ENCODE measurements at places on chromosomes 16 and 17.

- no peak for DNase-seq
Observed at GRCh38 chr16:53433930-53434376, 318 bp upstream of the RBL2 start.

DNA sequence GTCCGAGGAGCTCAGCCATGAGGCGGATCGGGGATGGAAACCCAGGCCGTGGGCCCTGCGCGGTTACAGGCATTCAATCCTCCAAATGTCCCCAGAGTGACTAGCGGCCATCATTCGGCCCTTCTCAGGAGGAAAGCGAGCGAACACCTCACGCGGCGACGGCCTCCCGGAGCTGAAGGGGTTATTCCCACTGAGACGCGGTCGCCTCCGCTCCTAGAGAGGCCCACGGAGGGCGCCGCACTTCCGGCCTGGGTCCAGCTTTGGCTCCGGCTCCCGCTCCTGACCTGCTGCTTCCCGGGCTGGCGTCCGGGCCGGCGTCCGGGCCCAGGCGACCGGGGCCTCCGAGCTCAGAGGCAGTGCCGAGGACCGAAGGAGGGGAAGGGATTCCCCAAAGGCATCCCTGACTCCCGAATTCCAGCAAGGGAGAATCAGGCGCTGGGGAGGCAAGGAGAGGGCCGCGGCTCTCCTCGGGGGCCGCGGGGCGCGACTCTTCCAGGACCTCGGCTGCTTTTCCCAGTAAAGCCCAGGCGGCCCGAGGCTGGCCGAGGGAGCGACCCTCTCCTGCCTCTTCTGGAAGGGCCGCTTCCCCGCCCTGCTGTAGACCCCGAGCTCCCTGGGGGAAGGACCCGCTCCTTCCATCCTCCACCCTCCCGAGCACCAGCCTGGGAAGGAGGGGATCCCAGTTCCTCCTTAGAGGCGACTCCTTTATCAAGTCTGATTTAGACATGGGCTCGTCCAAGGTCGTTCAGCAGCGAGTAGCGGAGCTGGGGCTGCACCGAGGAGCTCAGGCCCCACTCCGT lies 18.6 kb upstream of the ZNF629 start:
- peak; percentile 72 for DNase-seq

DNA sequence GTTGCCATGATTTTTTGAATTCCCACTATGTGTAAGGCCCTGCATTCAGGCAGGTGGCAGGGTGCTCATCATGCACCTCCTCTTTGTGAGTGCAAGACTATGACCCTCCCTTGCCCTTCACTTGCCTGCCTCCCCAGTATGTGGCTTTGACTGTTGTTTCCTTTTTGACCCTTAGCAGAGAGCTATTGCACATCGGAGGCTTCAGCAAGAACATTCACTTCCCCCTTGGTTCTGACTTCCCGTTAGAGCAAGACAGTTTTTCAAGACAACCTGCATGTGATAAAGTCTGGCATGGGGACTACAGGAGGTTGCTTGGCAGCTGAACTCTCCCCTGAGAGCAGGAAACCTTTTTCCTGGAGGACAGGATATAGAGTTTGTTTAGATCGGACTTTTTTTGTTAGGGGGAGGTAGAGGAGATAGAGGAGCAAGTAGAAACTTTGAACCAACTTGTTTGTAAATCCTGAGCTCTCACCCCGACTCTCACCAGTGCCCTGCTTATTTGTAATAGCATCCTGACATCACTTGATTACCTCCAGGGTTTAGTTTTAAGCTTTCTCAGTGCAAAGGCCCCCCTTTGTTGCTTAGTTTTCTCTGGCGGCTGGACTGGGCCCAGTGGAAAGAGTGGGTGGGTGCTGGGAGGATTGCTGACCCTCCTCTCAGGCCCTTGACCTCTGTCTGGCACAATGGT lies 34.3 kb downstream of the LIMD2 start:
- no peak for DNase-seq

DNA sequence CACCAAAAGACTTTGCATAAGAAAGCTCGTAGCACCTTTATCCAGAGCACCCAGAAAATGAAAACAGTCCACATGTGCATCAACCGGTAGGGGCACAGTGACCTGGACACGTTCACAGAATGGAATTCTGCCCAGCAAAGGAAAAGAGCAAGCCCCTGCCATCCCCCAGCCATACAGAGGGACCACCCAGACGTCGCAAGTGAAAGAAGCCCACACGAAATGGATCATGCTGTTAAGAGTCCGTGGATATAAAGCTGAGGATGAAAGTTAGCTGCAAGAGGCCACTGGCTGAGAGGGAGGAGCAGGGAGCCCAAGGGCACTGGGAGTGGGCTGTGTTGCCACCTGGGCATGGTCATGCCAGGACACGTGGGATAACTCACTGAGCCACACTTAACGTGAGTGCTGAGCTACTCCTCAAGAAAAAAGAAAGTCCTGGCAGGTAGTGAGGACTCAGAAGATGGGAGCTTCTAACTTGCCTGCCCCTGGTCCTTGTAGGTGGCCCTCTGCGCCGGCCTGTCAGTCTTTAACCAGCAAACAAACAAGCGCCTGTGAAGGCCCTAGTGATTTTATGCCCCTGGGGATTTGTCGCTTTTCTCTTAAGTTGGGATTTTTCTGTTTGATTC lies 190.7 kb downstream of the C16orf95 start:
- DNase-seq: no peak

DNA sequence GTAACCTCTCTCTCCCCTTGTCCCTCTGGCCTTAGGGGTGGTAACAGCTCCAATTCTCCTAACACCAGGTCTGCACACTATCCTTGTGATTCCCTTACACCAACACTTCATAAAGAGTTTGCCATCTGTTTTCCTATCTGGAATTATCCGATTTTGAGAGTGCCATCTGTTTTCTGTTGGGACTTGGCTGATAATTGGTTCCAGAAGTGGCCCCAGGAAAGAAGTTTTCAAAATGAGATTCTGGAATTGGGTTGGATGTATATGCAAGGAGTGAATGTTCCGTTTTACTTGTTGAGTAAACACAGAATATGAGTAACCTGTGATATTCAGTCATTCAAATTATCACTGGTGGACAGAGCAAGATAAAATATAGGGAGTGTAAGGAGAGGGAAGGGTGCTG lies 134.1 kb upstream of the HS3ST3A1 start:
- no peak for DNase-seq

DNA sequence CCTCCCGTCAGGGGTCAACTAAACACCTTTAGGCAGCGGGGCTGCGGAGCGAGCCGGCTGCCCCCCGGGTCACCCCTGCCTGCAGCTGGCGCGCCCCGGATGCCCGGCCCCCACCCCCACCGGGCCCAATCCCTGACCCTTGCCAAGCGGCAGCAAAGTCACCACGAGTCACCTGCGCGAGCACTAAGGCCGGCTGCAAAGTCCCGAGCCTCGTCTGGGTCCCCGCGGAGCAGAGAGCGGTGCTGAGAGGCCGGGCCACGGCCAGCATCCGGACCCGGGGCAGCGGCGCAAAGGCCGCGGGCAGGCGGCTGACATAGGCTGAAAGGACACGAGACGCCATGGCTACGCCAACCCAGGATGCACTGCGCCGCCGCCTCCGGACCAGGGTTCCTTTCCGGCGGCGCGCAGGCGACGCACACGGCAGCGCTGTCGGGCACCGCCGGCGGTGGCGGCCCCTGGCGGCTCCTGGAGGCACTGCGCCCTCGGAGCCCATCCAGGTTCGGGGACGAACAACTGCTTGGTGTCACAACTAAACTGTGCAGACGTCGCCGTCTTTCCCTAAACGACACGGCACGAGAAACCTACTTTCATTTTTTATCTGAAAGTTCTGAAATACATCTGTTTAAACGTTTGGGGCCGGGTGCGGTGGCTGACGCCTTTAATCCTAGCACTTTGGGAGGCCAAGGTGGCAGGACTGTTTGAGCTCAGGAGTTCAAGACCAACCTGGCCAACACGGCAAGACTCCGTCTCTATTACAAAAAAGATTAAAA lies at the start of gene NDUFAB1:
TSS of gene NDUFAB1 (minus strand) at position 366 of the 770 bp plus-strand sequence. CDS start at position 340, 26 bp downstream.
- peak; percentile 97 for DNase-seq

DNA sequence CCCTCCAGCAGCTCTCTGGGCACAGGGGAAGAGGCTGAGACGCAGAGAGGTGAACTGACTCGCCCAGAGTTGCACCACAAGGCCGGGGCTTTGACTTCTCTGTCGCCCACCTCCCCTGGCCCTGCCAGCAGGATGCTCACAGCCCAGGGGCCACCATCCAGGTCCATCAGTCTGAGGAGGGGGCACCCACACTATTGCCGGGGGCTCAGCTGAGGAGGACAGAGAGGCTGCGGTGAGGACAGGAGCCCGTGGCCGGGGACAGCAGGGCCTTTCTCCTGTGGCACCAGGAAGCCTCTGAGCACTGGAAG lies 32.6 kb downstream of the KDM8 start:
- DNase-seq: no peak

DNA sequence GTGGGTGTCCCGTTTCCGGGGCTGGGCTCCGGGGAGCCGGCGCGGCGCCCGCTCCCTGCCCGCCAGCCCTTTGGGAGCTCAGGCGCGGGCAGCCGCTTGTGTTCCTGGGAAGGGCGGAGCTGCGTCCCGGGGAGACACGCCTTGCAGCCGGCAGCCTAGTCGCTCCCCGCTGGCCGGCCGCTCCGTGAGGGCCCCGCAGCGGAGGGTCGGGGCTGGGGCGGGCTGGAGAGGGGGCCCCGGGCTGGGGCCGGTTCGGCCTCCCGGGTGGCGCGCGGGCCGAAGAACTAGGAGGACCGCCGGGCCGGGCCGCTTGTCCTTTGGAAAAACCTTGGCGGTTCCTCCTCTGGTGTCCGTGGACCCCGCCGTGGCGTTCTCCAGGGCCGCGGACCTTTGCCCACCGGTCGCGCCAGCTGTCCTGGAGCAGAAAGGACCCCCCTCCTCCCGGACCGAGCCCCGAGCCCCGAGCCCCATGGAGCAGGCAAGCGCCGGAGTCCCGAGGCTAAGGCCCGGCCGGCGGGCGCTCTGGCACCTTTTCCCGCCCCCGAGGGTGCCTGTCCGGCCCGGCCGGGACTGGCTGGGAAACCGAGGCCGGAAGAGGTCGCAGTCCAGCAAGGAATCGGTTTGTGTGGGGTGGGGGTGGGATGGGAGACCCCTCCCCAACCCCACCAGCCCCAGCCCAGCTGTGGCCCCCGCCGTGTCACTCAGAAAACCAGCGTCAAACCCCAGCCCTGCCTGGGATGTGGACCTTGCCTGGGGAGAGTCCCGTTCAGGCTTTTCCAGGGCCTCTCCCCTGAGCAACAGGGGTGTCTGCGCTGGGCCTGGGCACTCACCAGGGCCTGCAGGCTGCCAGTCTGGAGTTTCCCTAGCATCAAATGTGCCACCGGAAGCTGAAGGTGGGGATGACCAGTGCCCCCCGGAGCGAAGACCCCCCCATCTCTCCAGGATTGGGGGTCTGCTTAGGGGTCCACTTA lies 6.8 kb upstream of the TBC1D3B start:
- no peak for DNase-seq

- no peak for DNase-seq
Observed at GRCh38 chr16:25138130-25138529, 26.6 kb downstream of the LCMT1 start.

GRCh38 chr16:85461022-85461813 lies 151.9 kb upstream of the GSE1 start:
- DNase-seq: no peak

DNA sequence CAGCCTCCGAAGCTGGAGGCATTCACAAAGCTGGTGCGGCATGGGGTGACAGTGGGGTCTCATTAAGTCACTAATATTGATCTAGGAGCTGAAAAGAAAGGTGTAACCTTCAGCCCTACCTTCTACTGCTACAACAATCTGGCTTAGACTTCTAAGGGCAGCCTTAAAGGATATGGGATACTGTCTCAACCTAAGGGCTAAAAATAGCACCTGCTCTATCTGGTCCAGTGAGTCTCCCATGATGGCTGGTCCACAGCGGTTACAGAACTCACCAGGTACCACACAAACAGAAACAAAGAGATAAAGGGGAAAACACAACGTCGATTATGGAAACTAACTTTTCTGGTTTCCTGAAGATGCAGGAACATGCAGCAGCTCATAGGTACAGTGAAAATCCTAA lies 115.8 kb downstream of the SMG6 start:
- no peak for DNase-seq

- DNase-seq: peak; percentile 40
Observed at GRCh38 chr16:58331024-58331707, 36.3 kb upstream of the PRSS54 start.

DNA sequence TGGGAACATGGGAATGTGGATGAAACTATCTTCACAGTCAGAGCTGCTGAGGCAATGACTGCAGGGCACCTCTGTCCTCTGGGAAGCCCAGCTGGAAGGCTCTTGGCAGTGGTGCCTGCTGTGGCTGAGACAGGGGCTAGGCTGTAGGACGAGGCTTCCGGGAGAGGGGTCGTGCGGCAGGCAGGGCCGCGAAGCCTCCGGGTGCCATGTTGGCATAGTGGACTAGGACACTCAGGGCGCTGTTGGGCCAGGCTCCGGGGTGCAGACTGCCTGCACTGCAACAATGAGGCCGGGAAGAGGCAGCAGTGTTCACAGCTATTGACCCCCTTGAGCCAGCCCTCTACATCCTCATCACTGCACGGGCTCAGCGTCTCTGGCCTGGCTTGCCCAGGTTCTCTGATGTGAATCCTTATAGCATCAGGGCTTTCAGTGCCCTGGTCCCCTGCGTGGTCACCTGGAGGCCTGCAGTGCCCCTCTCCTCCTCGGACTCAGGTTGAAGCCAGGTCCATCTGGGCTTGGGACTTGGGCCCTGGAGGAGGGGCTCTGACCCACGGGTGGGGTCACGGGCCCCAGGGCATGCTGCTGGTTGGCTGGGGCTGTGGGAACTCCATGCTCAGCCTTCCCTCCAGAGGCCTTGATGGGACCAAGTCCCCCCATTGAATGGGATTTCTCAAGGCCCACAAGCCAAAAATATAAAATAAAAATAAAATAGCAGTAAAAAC lies 91.6 kb downstream of the TNFRSF13B start:
- no peak for DNase-seq

- no peak for DNase-seq
Observed at GRCh38 chr17:67310406-67310805, 56.0 kb downstream of the PSMD12 start.

- DNase-seq: no peak
Observed at GRCh38 chr17:32854207-32854606, 22.7 kb downstream of the MYO1D start.

DNA sequence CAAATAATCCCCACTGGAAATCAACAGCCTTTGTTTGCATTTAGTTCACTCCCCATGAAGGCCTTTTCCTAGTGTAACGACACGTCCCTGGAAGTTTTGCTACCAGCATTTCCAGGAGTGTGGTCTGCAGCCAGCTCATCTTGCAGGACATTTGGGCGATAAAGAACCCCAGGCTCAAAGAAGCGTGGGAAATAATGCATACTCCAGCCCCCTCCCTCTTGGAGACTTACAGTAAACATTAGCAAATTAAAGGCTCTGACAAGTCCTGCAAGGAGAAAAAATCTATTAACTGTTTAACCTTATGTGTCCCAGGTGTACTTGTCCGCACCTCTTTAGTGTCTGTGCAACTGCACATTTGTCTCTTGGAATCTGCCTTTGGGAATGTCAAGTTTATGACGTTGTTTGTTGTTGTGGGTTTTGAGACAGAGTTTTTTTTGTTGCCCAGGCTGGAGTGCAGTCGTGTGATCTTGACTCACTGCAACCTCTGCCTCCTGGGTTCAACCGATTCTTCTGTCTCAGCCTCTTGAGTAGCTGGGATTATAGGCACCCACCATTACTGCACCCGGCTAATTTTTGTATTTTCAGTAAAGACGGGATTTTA lies 131.1 kb downstream of the ABCC1 start:
- no peak for DNase-seq

- DNase-seq: no peak
Observed at GRCh38 chr16:78998879-78999278, 601.7 kb downstream of the MAF start.

GRCh38 chr17:40314584-40314956 lies 5.6 kb downstream of the RARA start:
- peak; percentile 96 for DNase-seq

Measured in RPMI8226 (cell line).